NCI-H2029 treated with DMSO at 0.1 percent for 48 hours (cell line): ENCODE measurements at places on chromosomes 1 and 21.

DNA sequence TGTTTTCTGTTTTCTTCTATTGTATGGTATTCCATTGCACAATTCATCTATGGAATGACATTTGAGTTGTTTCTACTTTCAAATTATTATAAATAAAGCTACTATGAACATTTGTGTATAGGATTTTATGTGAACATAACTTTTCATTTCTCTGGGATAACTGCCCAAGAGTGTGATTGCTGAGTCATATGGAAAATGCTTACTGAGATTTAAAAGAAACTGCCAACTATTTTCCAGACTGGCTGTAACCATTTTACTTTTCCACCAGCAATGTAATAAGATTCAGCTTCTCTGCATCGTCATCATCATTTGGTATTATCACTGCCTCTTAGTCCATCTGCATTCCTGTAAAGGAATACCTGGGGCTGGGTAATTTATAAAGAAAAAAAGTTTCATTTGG lies 779.6 kb upstream of the PRMT6 start:
- DNase-seq, result no peak

DNA sequence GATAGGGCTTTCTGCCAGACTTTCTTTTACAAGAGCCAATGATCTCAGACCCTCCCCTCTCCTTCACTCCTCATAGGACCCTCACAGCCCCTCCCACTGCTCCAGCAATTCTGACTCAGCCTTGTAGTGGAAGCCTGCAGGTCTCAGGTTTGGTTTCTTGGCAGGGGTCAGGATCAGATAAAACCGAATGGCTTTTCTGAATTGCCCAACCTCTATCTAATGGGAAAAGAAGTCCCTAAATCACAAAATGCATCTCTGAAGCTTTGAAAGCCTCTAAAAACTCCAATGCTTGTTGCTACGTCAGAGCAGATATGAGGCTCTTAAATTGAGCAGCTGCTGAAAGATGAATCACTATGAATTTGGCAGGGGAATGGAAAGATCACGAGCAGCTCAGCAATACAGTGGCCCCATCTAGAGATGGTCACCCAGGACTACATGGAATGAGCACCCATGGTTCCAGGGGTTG lies 74.5 kb downstream of the NID1 start:
- DNase-seq, result no peak

DNA sequence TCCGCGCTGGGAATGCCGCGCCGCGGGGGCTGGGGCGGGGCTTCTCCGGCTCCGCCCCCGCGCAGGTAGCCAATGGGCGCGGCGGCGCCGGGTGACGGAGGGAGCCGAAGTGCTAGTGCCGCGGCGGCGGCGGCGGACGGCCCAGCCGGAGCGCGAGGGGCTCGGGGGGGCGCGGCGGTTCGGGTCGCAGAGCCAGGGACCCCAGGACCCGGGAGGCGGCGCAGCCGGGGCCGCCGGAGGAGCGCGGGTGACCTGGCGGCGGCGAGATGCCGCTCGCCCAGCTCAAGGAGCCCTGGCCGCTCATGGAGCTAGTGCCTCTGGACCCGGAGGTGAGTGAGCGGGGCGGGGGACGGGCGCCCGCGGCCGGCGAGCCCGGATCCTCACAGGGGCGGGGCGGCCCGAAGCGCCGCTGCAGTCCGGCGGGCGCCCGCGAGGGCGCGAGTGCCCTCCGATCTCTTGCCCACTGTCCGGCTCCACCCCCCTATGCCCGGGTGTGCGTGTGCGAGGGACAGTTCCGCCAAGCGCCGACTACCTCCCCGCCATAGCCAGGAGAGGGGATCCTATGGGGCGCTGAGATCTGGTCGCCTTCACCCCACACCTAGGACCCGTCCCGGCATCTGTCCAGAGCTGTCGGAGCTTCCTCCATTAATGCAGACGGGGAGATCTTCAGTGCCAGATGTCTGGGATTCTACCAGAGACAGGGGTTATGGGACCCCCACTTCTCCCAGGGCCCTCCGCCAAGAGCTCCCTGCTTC lies at the start of gene RPS6KA1:
TSS of gene RPS6KA1 (plus strand) at position 107 of the 755 bp plus-strand sequence. CDS start at position 267, 160 bp downstream.
- DNase-seq, result no peak

DNA sequence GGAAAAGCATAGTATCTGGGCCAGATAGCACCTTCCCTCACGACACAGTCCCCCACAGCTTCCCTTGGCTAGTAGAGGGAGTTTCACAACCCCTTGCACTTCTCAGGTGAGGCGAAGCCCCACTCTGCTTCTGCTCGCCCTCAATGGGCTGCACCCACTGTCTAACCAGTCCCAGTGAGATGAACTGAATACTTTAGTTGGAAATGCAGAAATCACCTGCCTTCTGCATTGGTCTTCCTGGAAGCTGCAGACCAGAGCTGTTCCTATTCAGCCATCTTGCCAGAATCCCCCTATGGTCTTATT lies 243.2 kb upstream of the FAM78B start:
- no peak for DNase-seq

DNA sequence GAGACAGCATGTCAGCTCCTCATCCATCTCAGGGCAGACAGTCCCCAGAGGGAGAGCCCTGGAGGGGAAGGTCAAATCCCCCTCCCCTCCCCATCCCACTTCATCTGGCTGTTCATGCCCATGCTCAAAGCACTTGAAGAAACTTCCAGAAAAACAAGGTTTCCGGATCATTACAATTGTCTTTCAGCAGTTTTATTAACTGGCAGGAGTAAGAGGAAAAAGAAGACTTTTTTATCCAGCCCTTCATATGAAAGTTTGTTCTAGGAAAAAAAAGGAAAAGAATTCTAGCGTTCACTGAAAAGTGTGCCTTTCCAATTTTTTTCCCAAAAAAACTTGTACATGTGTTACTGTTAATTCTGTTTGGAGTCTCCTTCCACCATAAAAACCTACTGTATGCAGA lies 145.7 kb upstream of the TIAM1 start:
- DNase-seq, result no peak

- no peak for DNase-seq
Observed at GRCh38 chr1:66413136-66413837, 120.7 kb upstream of the SGIP1 start.

DNA sequence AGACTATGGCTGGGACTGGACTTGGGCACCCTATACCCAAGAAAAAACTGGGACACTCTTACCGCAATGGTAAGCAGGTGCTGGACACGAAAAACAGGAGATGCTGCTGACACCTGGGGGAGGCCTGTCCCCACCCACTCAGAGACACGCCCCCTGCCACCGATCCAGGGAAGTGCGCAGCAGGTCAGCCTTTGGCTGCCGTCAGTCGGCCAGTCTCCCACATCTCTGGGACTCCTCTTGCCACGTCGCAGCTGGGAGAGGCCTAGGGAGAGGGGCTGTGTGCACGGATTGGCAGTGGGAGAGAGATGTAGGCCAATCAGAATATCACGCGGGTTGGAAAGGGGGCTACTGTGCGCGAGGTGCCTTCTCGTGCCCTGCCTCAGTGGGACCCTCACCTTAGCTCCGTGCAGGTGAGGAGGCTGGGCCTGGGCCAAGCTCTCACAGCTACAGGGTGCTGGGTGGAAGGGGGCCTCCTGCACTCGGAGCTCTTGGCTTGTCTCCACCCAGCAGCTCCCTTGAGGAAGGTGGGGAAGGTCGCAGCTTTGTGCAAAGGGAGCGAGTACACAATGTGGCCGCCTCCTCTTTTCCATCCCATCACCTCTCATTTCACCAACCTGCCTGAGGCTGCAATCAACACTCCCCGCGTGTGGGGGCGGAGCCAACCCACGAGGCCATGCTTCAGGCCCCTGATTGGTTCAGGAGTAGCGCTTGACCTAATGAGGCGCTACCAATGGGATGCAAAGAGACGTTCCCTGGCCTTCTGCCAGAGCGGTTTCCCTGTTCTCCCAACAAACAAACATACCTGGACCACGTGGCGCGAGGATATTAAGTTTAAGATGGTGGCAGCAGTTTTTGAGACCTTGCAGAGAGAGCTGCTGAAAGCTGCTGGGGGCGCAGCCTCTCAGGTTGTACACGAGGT lies 25.7 kb upstream of the LDLRAP1 start:
- no peak for DNase-seq

DNA sequence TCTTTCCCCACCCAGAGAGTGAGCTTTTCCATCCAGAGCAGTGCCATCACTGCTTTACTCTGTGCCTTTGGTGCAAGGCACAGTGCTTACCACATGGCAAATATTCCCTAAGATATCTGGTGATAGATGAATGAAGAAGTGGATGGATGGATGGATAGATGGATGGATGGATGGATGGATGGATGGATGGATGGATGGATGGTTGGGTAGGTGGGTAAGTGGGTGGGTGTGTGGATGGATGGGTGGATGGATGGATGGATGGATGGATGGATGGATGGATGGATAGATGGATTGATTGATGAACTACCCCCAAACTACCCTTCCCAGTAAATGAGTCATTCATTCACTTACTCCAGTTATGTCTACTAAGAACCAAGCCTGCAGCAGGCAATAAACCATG lies 42.9 kb upstream of the SLC44A3 start:
- DNase-seq, result no peak

DNA sequence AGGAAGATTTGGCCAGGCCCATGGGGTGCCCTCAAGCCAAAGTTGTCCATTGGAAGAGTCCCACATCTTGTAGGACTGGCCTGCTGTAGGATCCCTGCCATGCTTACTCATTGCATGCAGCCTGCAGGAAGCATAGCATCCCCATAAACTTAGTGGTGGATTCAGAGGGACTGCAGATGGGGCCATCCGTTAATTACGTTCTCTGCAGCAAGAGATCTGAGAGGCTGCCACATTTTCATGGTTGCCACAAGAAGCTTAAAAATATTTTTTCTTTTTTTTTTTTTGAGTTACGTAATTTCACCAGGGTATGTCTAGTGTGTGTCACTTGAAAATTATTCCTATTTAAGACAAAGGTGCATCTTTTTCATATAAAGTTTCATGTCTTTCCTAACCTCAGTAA lies 329.7 kb upstream of the USP24 start:
- no peak for DNase-seq
